ENCODE measurements at places on chromosomes 2 and 18. TPM values are rescaled to one million over a fixed set of nuclear protein-coding genes. Genes with fewer than 3 reads are reported as not detected.

NR4A2 gene
- total RNA-seq: 0.13 TPM

FAHD2B gene
- total RNA-seq: 0.23 TPM

AGAP1 gene
- total RNA-seq: 14.8 TPM

CRYGC gene
- total RNA-seq: not detected

CRYGD gene
- not detected for total RNA-seq
